T47D (cell line): ENCODE measurements at places on chromosomes 12 and 14.

- no peak for DNase-seq
Measured at GRCh38 chr14:64581363-64581762, 31.6 kb downstream of the PPP1R36 start.

GRCh38 chr12:132620113-132620898 lies 1.7 kb downstream of the P2RX2 start:
- DNase-seq, result no peak

DNA sequence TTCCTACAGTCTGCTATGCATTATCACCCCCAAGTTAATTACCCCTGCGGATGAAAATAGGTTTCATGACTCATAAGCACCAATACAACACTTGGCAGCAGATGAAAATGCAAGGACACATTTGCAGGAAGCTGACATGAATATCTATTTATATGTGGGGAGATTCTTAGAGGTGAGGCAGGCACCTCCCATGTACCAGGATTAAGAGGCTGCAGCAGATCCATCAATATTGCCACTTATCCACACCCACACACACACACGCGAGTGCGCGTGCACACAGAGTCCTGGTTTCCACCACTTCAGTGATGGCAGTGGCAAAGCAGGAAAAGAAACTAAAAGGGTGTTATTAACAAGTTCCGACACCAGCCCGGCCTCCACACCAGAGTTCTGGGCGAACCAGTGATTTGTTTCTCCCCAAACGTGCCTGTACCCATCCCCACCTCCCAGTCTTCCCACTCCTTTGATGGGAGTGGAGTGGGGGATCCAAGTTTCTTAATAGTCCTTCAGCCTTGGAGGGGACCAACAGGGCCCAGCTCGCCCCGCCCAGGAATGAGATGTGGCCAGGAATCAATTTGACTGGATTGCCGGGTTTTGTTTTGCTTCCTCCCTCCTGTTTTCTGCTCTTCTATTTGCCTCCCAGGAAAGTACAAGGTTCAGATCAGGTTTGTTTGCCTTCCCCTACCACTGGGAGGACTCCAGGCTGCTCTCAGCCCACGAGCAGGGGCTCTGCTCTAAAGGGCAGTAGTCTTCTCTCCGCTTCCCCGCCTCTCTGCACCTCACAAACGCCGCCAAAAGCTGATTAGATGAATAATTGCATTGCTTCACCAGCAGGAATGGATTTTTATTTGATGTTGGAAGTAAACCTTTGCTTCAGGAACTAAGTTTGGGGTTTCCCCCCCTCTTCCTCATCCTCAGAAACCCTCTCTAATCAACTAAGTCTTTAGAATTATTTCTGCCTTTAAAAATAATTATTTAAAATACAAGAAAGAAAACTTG lies 5.2 kb downstream of the IRF2BPL start:
- DNase-seq, result no peak

DNA sequence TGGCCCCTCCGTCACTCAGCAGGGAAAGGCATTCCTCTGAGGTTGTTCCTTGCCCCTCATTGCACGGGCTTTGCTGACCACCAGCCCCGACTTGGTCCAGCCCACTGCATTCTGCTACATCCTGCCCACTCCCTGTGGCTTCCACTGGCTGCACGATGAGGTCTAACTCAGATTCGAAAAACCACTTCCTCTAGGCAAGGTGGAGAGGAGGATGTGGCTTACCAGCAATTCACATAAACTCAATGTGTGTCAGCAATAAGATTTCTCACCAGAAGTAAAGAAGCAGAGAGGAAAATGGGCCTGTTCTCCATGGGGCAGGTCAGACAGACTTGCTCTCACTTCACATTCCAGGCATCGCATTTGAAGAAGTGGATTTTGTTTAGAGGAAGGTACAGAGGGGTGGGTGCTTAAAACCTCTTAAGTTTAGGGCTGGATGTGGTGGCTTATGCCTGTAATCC lies 14.7 kb downstream of the GPR68 start:
- no peak for DNase-seq

- DNase-seq, result no peak
Measured at GRCh38 chr14:67391268-67391667, 20.7 kb downstream of the PLEK2 start.

- no peak for DNase-seq
Measured at GRCh38 chr14:45048385-45048784, 35.5 kb upstream of the PRPF39 start.

- no peak for DNase-seq
Measured at GRCh38 chr14:101177301-101177971, 273.9 kb upstream of the RTL1 start.

GRCh38 chr12:86710109-86710508 lies 453.9 kb upstream of the MGAT4C start:
- no peak for DNase-seq

GRCh38 chr14:90781344-90781761 lies 34.9 kb downstream of the TTC7B start:
- DNase-seq, result no peak

- peak; percentile 51 for DNase-seq
Measured at GRCh38 chr14:45251912-45252311, 1.1 kb downstream of the MIS18BP1 start.

DNA sequence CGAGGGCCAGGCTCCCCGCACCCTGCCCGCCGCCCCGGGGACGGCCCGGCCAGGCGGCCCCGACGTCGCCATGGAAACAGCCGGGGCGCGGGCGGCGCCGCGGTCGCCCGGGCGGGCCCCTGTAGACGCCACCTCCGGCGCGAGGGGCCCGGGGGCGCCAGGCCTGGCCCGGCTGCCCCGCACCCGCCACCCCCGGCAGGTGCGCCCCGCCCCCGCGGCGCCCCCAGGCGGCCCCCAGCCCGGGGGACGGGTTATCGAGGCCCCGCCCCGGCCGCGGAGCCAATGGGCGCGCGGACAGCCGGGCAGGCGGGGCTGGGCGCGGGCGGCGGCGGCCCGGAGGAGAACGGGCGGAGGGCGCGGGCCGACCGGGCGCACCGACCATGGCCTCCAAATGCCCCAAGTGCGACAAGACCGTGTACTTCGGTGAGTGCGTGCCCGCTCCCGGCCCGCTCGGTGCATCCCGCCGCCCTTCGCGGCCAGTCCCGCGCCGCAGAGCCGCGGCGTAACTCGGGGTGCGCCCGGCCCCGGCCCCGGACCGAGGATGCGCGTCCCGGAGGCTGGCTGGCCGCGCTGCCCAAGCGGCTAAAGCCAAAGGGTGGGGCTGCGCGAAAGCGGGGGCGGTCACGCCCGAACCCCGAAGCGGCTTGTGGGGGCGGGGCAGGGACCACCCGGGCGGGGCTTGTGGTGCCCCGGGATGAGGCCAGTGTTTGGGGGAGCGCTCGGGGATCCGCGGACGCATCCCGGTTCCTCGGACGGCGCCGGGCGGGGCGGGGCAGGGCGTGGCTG lies at the start of gene CRIP2:
CRIP2 (plus strand) TSS at position 339 of the 786 bp plus-strand sequence; CDS start at position 381, 42 bp downstream.
- DNase-seq, result peak; percentile 87

- DNase-seq, result no peak
Measured at GRCh38 chr12:108115123-108116121, 13.7 kb upstream of the WSCD2 start.

- DNase-seq, result no peak
Measured at GRCh38 chr14:58765843-58766242, 128.1 kb downstream of the DACT1 start.

DNA sequence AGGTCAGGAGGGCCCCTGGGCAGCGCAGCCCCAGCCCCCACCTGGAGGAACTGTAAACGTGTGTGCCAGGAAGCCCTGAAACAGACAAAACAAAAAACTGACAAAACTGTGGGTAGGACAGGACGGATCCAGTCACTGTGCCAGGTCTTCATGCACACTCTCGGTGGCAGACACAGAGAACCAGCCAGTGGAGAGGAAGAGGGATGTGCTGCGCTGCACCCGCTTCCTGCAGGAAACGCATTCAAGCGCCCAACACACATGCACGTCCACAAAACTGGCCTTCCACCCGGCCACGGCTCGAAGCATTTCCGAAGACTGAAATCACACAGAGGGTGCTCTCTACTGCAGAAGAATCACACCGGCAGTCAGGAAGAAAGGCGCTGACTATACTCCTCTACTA lies 16.9 kb downstream of the BRF1 start:
- no peak for DNase-seq

DNA sequence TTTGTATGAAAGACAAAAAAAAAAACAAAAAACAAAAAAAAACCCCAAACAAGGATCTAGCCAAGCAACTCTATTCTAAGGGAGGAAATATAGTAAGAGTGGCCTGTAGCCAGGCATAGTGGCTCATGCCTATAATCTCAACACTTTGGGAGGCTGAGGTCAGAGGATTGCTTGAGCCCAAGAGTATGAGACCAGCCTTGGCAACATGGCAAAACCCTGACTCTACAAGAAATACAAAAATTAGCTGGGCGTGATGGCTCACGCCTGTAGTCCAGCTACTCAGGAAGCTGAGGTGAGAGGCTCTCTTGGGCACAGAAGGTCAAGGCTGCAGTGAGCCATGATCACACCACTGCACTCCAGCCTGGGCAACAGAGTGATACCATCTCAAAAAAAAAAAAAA lies 47.9 kb downstream of the TMEM117 start:
- no peak for DNase-seq

DNA sequence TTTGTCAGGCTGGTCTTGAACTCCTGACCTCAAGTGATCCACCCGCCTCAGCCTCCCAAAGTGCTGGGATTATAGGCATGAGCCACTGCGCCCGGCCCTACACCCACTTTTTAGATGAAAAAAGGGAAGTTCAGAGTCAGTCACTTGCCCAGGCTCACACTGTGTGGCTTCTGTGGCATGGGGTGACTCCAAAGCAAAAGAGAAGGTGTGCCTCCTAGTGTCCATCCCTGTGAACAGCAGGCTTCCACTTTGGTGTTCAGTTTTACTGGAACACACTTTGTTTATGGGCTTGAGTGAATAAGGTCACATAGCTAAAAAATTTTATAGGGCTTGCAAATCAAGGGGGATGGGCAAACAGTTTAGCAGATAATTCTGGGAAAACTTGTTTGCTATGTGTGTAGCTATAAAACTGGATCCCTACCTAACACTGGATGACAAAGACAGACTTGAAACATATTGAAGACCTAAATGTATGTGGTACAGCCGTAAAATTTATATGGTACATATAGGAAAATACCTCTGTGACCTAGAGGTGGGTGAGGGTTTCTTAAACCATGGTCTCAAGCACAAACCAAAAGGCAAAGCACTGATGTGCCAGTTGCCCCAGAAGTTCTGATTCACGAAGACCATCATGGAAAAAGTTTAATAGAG lies 54.9 kb downstream of the EID3 start:
- peak; percentile 80 for DNase-seq

GRCh38 chr12:28759333-28759732 lies 389.7 kb upstream of the FAR2 start:
- DNase-seq, result no peak
